ENCODE measurements at places on chromosomes 7 and 10. TPM values are rescaled to one million over a fixed set of nuclear protein-coding genes. Genes with fewer than 3 reads are reported as not detected.

Gene POLR2J2
- total RNA-seq = 1.3 TPM

GRCh38 chr10:83522456-83522855, 616.9 kb upstream of the GHITM start:
- H3K4me1 ChIP-seq = no peaks in the 10 kb centered on the region
- no peaks in the 10 kb centered on the region for H3K27me3 ChIP-seq
- no peak for DNase-seq
- H3K4me3 ChIP-seq = no peak overlapping the region
- H3K27ac ChIP-seq = no peak overlapping the region

DNA sequence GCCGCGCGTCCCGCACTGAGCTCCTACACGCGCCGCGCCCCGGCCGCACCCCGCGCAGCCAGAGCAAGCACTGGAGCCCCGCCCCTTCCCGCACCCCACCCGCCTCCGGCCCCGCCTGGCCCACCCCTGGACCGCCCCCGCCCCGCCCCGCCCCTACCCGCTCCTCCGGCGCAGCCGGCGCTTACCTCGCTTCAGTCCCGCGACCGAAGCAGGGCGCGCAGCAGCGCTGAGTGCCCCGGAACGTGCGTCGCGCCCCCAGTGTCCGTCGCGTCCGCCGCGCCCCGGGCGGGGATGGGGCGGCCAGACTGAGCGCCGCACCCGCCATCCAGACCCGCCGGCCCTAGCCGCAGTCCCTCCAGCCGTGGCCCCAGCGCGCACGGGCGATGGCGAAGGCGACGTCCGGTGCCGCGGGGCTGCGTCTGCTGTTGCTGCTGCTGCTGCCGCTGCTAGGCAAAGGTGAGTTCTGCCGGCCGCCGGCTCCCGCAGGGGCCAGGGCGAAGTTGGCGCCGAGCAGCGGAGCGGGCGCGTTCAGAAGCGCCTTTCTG, at the start of gene RET:
Gene RET, plus strand, starts transcription at position 194 of the 545 bp plus-strand sequence. Its CDS starts 190 bp downstream, at position 384.
- 0 out of 2 replicates have a peak within 1 kb of the TSS, but pooled peaks have one; percentile 12 for H3K4me3 ChIP-seq
- H3K36me3 ChIP-seq = no peaks in the 10 kb centered on the region
- no peak for DNase-seq
- peaks cover 45% of the 10 kb centered on the region for H3K27me3 ChIP-seq

GRCh38 chr10:88735661-88736060, 24.2 kb upstream of the LIPN start:
- DNase-seq = peak; percentile 31
- no peak overlapping the region for H3K4me3 ChIP-seq
- no peaks in the 10 kb centered on the region for H3K4me1 ChIP-seq
- H3K27me3 ChIP-seq = peaks cover 2% of the 10 kb centered on the region
- H3K36me3 ChIP-seq = no peaks in the 10 kb centered on the region
- H3K27ac ChIP-seq = no peak overlapping the region

Gene SLC29A4
- 2.5 TPM for total RNA-seq

Gene NODAL
- not detected for total RNA-seq

Gene CHAT
- total RNA-seq = not detected

Gene DNAH11
- total RNA-seq = under 0.01 TPM

GRCh38 chr10:86500846-86501245, 20.7 kb downstream of the WAPL start:
- H3K4me1 ChIP-seq = peaks cover 3% of the 10 kb centered on the region
- DNase-seq = peak; percentile 65

DNA sequence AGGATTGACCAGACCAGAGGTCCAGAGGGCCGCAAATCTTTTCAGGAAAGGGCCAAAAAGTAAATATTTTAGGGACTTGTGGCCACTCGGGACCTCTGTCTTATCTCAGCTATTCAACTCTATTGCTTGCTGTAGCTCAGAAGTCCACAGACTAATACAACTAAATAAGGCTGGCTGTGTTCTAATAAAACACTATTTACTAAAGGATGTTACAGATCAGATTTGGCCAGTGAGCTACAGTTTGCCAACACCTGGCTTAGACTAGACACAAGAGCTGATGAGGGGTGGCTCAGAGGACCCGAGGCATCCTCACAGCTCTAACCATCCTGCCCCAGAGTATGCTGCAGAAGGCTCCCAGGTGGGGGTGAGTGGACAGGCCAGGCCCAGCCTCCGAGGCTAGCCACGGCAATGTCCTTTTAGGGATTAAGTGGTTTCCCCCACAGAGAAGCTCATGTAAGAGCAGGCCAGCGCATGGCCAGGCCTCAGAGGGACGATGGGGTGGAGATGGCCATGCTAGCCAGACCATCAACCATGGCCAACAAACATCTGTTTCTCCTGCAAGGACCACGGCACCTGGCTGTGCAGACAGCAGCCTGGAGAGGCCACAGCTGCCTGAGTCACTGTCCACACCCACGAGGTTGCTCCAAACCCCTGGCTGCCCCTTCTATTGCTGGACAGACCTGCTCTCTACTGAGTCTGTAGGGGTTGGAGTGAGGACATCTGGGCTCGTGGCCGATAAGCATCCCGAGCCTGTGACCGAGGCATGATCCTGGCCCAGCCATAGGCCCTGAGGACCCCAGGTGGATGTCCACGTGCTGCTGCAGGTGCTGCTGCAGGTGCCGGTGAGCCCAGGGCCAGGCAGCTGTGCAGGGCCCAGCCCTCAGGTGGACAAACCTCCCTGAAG, 76.5 kb downstream of the AFAP1L2 start:
- H3K36me3 ChIP-seq = no peaks in the 10 kb centered on the region
- H3K27ac ChIP-seq = no peak overlapping the region
- no peak overlapping the region for H3K4me3 ChIP-seq
- peaks cover 2% of the 10 kb centered on the region for H3K4me1 ChIP-seq
- no peak for DNase-seq
- H3K27me3 ChIP-seq = peaks cover 22% of the 10 kb centered on the region

Gene TRIP6
- 39.2 TPM for total RNA-seq

GRCh38 chr7:27143023-27143949, at the start of gene HOXA5:
Gene HOXA5 (minus strand): TSS chr7:27143681. CDS start chr7:27143607, 74 bp downstream.
- no peaks in the 10 kb centered on the region for H3K27me3 ChIP-seq
- peaks cover 16% of the 10 kb centered on the region for H3K4me1 ChIP-seq
- peaks cover 9% of the 10 kb centered on the region for H3K36me3 ChIP-seq

Gene MOGAT3
- total RNA-seq = not detected

Gene ZDHHC6
- total RNA-seq = 17.4 TPM

DNA sequence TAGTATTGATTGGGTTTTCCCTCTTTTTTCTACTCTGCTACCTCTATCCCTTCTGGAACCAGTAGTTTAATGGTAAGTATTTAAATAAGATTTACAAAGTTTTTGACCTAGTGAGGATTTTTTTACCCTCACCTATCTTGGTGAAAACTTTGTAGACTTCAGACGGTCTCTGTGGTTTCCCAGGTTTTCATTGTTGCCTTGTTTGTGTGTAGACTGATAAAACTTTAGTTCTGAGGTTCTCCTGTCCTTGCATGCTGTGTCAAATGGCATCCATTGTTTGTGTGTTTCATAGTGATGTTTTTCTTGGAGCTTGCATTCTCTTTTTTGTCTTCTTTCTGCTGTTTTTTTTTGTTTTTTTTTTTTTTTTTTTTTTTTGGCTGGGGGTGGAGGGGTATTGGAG, 22.6 kb downstream of the ZNRF2 start:
- no peak overlapping the region for H3K27ac ChIP-seq
- H3K36me3 ChIP-seq = no peaks in the 10 kb centered on the region
- H3K4me3 ChIP-seq = no peak overlapping the region

DNA sequence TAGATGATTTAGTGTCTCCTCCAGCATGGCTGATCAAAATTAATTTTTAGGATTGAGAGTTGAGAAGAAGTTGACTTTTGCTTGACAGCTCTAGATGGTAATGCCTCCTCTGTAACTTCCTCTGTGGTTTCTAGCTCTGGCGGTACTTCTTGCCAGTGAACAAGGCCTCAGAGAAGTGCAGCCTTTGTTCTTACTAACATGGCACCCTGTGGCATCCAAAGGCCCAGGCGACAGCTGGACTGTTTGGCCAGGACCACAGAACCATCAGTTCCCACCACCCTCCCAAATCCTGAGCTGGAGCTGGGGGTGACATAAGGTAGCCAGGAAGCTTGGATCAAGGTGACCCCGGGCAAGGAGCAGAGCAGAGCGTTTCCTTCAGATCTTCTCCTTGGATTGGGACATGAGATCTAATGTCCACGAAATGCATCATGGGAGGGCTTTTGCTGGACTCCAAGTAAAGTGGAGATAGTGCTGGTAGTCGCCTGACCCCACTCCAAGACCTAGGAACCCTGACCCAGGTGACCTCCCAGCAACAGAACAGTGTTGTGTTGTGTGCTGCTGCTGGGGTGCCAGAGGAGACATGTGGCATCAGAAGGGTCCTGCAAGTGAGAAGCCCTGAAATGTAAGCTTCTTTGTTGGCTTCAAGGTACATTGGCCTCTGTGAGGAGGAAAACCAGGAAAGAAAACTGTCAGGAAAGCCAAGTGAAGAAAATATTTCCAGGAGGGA, 41.8 kb downstream of the APBB1IP start:
- H3K27me3 ChIP-seq = no peaks in the 10 kb centered on the region
- H3K36me3 ChIP-seq = no peaks in the 10 kb centered on the region
- H3K4me1 ChIP-seq = no peaks in the 10 kb centered on the region
- no peak for DNase-seq

- no peaks in the 10 kb centered on the region for H3K27me3 ChIP-seq
- no peaks in the 10 kb centered on the region for H3K36me3 ChIP-seq
- no peak overlapping the region for H3K4me3 ChIP-seq
Measured at GRCh38 chr7:119472408-119473038, 800.5 kb upstream of the KCND2 start.

GRCh38 chr10:67662415-67662814, 33.6 kb downstream of the CTNNA3 start:
- DNase-seq = no peak
- no peak overlapping the region for H3K4me3 ChIP-seq
- no peaks in the 10 kb centered on the region for H3K27me3 ChIP-seq
- H3K4me1 ChIP-seq = no peaks in the 10 kb centered on the region

Gene PRSS2
- total RNA-seq = not detected

DNA sequence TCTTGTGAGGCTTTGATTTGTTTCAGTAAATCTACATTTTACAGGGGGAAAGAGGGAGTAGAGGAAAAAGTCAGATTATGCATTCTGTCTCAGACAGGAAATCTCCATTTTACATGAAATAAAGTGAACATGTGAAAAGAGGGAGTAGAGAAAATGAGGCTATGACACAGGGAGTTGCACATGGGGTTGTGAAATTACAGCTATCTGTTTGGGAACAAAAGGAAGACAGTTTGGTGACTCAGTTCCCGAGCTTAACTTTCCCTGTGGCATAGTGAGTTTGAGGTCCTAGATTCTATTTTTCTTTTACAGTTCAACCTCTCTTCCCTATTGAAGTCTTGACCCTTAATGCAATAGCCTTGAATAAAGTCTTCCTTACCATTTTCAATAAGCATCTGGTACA, 63.2 kb upstream of the AGR3 start:
- H3K27me3 ChIP-seq = no peaks in the 10 kb centered on the region
- no peak overlapping the region for H3K27ac ChIP-seq
- DNase-seq = no peak
- no peaks in the 10 kb centered on the region for H3K36me3 ChIP-seq

Gene CALN1
- not detected for total RNA-seq

DNA sequence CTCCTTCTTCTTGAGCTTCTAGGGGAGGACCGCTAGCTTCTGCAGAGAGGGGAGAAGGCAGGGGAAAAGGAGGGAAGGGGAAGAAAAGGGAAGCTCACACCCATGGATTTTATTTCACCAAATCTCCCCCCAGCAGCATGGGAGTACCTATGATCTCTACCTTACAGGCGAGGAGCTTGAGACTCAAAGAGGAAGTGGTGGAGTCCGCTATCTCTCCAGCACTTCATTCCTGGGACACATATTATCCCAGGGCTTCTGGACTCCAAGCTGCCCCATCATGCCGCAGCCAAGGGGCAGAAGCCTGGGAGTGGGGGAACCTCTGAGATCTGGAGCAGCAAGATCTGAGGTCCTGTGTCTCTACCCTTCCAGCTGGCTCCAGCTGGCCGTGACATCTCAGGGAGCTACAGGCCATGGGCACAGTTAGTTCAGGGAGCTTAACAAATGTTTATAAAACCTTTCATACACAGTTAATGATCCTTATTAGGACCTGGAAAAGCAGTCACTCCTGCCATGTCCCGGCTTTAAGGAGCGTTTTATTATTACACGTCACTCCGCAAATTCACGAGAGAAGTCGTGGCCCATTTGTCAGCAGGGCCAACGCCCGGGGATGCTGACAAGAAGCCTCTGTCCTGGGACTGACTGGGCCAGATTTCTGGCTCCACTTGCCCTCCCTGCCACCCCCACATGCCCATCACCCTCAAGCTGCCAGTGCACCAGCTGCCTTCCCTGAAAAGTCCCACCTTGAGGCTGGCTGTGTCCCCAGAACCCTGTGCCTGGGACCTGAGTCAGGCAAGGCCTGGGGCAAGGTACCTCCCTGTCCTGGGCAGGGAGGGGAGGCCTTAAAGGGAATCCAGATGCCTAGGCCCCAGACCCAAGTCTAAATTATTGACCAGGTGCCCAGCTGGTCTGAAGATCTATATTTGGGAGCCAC, 132.1 kb upstream of the ZMIZ1 start:
- no peak for DNase-seq
- H3K27ac ChIP-seq = no peak overlapping the region
- peaks cover 3% of the 10 kb centered on the region for H3K27me3 ChIP-seq
- no peaks in the 10 kb centered on the region for H3K36me3 ChIP-seq

Gene SEMA3D
- total RNA-seq = 10.8 TPM

DNA sequence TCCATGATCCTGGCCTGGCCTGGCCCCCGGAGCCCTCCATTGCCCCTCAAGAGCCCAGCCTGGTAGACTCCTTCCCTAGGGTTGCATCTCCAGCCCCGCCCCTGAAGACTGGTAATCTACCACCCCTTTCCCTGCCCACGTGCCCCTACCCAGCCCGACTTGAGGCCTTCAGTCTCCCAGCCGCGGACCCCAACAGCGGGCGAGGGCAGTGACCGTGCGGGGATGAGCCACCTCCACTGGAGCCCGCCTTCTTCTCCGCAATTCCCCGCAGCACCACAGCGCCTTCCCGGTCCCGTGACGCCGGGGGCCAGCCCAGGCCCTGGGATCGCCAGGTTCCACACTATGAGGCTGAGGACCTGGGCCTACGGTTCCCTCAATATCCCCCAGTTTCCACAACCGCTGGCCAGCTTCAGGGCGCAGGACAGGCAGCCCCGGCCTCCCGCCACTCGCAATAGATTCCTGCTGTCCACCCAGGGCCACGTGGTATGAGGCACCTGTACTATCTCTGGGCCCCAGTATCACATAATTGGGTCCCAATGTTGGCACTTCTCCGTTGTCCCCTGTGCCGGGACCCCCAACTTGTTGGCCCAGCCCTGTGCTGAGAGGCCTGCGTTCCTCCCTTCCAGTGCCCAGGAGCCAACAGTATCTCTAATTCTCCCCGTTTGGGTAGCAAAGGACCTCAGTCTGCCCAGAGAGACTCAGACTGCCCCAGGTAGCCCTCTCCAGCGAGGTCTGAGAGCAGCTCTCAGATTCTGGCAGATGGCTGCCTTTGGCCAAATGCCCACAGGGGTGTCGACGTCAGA, 1.1 kb upstream of the GPRIN2 start:
- H3K27ac ChIP-seq = no peak overlapping the region
- H3K4me1 ChIP-seq = no peaks in the 10 kb centered on the region
- no peak overlapping the region for H3K4me3 ChIP-seq
- no peak for DNase-seq

Gene HOXA1
- 0.83 TPM for total RNA-seq

Gene ASB10
- total RNA-seq = not detected
